ENCODE measurements at places on chromosomes 2 and 18.

DNA sequence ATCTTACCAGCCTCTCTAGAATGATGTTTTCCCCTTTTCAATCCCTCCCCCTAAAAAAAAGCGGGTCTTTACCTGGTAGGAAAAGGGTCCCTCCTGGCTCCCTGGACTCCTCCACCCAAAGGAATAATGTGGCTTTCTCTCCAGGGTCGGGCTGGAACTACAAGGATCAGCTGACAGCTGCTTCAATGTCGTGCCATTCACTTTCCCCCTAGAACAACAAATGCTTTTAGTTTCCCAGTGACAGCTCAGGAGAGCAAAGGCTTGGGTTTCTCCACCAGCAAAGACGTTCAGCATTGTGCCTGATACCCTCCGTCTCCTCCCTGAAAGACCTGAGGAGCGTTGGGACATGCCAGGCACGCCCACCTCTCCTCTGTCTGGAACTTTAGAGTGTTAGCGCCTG, 173.8 kb upstream of the SIX3 start:
- no peak for DNase-seq

- DNase-seq: no peak
Measured at GRCh38 chr2:118078734-118079133, 9.5 kb upstream of the INSIG2 start.

GRCh38 chr18:39481281-39481680, 1915.7 kb upstream of the CELF4 start:
- DNase-seq: no peak

DNA sequence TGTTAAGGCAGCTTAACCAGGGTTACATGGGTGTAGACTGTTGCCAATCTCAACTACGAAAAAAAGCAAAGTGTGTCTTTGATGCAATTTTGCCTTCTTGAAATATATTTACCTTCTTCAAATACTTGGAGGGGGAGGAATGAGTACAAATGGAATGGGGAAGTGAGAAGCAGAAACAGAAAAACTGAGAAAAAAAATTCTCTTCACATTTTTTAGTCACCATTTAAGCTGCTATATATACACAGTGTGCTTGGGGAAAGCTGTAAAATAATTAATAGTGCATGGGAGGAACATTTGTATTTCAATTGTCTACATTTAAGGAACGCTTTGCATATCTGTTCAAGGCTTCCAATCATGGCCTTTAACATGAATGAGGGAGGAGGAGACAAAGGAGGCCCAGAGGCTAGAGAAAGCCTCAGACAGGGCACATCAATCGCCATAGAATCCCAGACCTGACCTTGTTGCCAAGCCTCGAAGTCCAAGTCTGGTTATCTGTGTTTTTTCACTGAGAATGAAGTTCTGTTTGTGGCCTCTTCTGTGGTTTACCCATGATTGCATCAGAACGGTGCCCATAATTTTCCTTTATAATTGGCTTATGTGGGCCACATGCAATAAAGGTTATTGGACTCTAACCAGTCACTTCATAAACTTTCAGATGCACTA, 158.6 kb downstream of the PIK3C3 start:
- no peak for DNase-seq

DNA sequence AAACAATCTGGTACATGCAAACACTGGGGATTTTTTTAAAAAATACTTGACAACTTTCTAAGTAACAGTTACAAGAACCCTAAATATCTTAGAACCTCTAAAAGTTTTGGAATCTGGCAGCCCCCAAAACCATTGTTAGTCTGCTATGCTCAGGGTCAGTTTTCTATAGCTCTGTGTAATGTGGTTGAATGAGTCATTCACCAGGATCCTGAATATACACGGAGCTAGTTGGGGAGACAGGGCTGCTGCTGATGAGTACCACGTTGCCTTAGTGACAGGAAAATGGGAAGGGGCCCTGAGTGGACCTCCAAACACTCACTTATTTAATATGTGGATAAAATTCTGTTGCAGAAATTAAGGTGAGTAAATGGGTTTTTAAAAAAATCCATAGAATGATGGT, 36.9 kb upstream of the TANC1 start:
- DNase-seq: no peak

DNA sequence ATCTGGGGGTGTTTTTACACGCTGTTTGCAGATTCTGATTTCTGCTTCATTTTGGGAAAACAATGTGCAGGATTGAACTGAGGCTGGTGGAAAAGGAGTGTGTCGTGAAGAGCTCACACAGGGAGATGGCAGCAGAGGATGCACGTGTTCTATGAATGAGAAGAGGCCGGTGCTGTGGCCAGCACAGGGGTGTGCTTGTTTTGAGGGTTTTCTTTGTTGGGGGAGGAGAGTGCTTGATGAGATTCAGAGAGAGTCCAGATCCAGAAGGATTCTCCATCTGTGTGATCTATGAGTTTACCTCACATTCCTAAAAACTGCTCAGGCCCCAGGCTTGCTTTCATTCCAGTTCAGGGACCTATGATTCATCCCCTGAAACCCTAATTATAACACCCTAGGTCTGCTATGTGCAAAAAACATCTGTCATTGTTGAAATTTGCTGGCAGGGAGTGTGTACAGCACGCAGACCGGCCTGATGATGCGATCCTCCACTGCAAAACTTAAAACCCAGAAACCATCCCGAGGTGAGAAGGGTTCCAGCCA, 12.1 kb downstream of the TGFA start:
- no peak for DNase-seq

- DNase-seq: no peak
Measured at GRCh38 chr2:205531072-205531471, 151.2 kb upstream of the NRP2 start.

- DNase-seq: no peak
Measured at GRCh38 chr18:3193331-3193730, 26.4 kb downstream of the MYOM1 start.

GRCh38 chr2:74347303-74347702, 4.1 kb upstream of the SLC4A5 start:
- DNase-seq: no peak

DNA sequence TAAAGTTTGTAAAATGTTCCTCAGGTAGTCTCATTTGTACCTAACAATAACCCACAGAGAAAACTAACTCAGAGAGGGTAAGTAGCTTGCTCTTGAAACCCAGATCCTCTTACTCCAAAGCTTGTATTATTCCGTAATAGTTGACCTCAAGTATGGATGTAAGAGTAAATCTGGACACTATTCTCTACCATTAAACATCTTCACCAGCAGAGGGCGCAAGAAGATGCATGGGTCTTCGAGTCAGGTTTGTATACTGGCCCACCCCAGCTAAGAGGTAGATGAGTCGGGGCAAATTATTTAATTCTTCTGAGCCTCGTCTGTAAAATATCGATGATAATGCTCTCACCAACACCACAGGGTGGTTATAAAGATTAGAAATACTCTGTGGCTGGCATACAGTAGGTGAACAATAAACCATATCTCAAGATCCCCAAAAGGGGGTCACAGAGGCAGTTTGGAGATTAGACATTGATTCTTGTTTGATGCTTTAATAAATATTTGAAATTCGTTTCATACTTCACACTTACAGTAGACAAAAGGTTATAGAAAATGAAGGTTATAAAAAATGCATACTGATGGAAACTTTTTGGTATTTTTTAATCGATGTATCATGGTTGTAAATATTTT, 3.5 kb upstream of the CABLES1 start:
- no peak for DNase-seq

- no peak for DNase-seq
Measured at GRCh38 chr2:239787538-239788050, 237.5 kb downstream of the NDUFA10 start.

- no peak for DNase-seq
Measured at GRCh38 chr2:26845021-26845420, 2.9 kb upstream of the DPYSL5 start.

- DNase-seq: no peak
Measured at GRCh38 chr2:16832910-16833309, 167.3 kb upstream of the CYRIA start.

DNA sequence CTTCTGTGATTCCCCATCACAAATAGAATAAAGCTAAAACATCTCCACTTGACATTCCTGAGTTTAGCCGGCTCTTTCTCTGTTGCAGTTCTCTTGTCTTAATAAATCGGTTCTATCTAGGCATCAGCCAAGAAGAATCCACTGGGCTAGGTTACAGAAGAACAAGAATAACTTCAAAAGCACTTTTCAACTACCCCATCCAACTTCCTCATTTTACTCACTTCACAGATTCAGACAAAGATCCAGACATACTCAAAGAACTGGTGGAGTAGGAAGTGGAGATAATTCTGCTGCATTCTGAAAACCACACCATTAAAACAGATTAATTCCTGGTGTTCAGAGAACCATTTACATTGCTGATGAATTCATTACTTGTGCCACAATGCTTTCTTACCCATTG, 9.6 kb upstream of the ALPK2 start:
- no peak for DNase-seq

GRCh38 chr18:54736981-54737380, 91.3 kb upstream of the RAB27B start:
- no peak for DNase-seq

DNA sequence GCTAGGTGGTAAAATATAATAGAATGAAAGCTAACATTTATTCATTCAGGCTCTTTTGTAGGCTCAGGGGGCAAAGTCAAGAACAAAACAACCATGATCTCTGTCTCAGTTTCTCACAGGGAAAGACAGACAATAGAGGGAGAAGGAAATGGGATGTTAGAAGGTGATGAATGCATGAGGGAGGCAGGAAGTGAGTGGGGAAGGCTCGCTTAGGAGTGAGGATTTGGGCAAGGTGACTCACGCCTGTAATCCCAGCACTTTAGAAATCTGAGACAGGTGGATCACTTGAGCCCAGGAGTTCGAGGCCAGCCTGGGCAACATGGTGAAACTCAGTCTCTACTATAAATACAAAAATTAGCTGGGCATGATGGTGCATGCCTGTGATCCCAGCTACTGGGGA, 88.4 kb downstream of the CTIF start:
- no peak for DNase-seq

DNA sequence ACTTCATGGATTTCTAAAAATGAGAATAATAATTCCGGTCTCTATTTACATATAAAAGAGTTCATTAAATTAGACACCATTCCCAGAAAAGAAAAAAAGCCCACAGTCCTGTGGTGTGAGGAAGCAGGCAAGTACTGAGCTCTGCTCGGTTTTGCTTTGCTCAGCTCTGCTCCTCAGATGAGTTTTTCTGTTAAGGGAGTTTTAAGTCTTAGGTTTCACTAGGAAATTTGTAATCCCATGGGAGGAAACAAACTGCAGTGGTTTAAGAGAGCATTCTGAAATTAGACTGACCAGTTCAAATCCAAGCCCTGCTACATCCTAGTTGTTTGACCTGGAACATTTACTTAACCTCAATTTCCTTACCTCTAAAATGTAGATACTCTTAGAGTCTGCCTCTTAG, 338.6 kb upstream of the MMADHC start:
- no peak for DNase-seq

- no peak for DNase-seq
Measured at GRCh38 chr2:3451926-3452671, 67.2 kb downstream of the ADI1 start.

DNA sequence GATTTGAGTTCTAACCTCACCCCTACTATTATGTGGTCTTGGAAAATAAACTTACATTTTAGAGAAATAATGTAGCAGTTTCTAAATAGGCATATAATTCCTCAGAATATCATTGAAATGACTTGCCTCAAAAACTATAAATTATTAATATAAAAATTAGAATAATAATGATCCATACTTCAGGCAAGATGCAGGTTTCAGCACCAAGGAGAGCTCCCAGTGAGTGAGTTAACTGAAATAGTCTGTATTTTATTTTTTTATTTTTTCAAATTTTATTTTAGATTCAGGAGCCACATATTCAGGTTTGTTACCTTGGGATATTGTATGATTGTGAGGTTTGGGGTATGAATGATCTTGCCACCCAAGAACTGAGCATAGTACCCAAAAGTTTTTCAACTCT, 472.2 kb upstream of the DCC start:
- no peak for DNase-seq
